ENCODE measurements at places on chromosomes 5 and 9. TPM values are rescaled to one million over a fixed set of nuclear protein-coding genes. Genes with fewer than 3 reads are reported as not detected.

ZNF484 gene
- 1.1 TPM for polyA plus RNA-seq

DNA sequence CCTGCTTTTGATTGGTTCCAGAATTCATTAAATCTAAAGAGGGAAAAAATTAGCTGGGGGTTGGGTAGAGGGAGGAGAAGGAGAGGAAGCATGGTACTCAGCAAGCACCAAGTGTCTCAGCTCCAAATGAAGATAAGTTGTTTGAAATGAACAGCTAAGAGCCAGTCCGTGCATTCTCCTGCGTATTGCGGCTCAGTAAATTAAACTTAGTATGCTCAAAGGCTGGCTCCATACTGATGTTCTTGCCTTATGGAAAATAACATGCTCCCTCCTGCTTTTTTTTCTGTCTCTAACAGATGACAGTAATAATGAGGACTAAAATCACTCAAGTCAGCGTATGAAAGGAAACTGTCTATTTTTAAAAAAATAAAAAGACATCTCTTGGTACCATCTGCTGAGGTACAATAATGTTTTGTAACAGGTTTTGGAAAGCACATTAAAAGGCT, 161.0 kb downstream of the SPATA31D1 start:
- H3K4me1 ChIP-seq, result peaks cover 25% of the 10 kb centered on the region
- H3K36me3 ChIP-seq, result no peaks in the 10 kb centered on the region
- peak overlapping the region; percentile 24 for H3K4me3 ChIP-seq
- H3K27me3 ChIP-seq, result no peaks in the 10 kb centered on the region

SAXO1 gene
- polyA plus RNA-seq, result 0.03 TPM

ST8SIA4 gene
- polyA plus RNA-seq, result 0.02 TPM

GRCh38 chr5:169197343-169197742, 103.6 kb downstream of the SLIT3 start:
- peaks cover 13% of the 10 kb centered on the region for H3K36me3 ChIP-seq
- DNase-seq, result no peak
- H3K4me1 ChIP-seq, result peaks cover 2% of the 10 kb centered on the region
- H3K27ac ChIP-seq, result no peak overlapping the region
- H3K27me3 ChIP-seq, result no peaks in the 10 kb centered on the region
- no peak overlapping the region for H3K4me3 ChIP-seq

Data from SK-N-SH (cell line).